Vagina (tissue), 2 donors: ENCODE measurements at places on chromosomes 1 and 21.

DNA sequence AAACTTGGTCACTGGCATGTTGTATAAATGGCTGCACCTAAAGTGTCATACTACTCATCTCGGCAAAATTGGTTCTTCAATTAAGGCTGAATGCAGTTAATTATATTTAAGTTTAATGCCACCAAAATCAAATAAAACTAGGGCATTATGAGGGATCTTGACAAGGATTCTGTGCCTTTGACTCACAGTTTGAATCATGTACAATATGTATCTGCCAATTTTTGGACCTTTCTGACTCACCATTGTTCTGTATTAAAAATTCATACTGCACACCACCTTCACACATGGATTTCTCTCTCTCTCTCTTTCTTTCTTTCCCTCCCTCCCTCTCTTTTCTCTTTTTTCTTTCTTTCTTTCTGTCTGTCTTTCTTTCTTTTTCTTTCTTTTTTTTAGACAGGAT lies 14.1 kb upstream of the STXBP3 start:
- DNase-seq: no peak

DNA sequence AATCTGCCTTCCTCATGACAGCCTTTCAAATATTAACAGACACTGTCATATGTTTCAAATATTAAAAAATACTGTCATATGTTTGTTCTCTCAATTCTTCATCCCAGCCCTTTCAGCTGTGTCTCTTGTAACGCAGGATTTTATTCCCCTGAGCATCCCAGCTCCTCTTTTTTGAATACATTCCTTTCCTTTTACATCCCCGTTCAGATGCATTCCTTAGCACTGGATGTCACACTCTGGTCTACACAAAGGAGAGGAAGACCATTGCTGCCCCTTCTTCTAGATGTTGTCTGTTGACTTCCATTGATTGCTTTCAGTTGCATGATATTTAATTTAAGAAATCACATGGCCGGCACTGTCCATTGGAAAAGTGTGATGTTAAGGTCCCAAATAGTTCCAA lies 117.4 kb upstream of the PAXBP1 start:
- DNase-seq: no peak

DNA sequence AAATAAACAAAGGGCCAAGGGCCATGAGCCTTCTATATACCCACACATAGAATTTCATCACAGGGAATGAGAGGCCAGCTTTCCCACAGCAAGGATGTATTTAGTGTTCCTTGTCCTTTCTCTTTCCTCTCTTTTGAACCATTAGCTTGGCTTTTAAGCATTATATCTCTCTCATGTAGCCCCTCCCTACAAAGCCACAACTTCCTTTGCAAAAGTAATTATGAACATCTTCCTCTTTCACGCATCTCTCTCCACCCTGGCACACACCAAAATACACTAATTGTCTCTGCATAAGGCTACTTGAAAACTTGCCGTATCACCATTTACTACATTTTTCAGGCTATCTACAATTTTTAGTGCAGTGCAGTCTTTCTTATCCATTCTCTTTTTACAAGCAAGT lies 1.9 kb upstream of the AK5 start:
- no peak for DNase-seq

GRCh38 chr1:21700094-21700493 lies 30.9 kb upstream of the RAP1GAP start:
- no peak for DNase-seq

GRCh38 chr1:235942979-235943575 lies 76.4 kb upstream of the LYST start:
- no peak for DNase-seq

DNA sequence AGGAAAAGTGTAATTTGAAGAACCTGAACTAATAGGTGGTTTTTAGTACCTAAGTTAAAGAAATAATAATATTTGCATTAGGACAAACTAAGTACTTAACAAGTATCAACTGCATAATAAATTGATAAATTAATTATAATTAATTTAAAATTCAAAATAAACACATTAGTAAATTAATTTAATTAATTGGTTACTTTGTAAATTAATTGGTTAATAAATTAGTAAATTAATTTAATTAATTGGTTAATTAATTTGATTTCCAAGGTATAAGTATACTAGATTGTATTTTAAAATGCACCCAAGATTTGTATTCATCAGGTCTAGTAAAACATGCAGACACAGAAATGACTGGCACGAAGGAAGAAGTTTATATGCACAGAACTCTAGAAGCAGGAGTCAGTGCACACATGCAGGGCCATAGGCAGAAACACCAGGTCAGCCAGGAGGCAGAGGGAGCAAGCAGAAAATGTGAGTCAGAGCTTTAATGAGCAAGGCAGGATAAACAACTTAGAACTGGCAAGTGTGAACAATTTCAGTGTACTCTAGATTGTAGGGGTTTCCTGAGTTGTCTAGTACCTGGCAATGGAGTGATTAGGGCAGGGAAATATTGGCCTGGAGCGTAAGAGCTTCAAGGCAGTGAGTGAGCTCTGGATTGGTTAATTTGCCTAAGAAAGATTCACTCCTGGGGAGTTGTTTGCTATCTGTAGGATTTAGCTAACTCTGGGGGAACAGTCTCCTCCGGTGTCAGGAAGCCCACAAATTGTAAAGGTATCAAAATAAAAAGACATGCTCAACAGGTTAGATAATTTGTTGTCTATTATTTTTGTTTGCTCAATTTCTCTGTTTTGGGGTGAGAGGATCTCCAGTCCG lies 665.7 kb downstream of the MRPL39 start:
- no peak for DNase-seq

DNA sequence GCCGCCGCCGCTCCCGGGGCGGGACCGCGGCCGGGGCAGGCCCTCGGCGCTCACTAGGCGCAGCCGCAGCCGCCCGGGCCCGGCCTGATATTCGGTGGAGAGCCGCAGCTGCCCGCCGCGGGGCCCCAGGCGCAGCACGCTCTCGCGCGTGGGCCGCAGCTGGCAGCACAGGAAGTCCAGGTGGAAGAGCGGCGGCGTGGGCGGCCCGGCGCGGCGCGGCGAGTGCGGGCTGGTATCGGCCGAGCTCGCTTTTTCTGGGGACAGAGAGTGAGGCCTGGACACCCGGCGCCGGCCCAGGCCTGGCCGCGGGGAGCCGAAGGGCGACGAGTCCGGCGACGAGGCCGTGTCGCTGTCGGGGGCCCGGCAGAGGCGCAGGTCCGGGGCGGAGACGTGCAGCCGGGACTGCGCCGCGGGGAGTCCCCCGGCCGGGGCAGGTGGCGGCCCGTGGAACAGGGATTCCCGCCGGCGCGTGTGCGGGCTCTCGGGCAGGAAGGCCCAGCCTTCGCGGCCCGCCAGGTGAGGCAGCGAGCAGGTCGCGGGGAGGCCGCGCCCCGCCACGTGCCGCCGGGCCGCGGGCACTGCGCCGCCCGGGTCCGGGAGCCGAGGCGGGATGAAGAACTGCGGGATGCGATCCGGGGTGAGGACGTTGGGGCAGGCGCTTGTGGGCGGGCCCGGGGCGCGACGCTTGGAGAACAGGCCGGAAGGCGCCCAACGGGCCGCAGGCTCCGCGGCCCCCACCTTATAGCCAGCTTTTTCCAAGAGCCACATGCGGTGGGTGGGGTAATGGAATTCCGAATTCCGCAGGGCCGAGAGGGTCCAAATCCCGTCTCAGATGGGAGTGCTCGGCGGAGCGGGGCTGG lies 1.2 kb downstream of the C2CD4D start:
- no peak for DNase-seq

- DNase-seq: no peak
These were observed 1.4 kb downstream of the CHI3L1 start for GRCh38 chr1:203185061-203185461.

GRCh38 chr21:45011911-45012661 lies 62.3 kb upstream of the ADARB1 start:
- DNase-seq: no peak

- DNase-seq: no peak
These were observed 61.3 kb downstream of the XKR8 start for GRCh38 chr1:28021064-28021463.

- DNase-seq: no peak
These were observed 5.1 kb downstream of the CLCNKB start for GRCh38 chr1:16048573-16049189.

DNA sequence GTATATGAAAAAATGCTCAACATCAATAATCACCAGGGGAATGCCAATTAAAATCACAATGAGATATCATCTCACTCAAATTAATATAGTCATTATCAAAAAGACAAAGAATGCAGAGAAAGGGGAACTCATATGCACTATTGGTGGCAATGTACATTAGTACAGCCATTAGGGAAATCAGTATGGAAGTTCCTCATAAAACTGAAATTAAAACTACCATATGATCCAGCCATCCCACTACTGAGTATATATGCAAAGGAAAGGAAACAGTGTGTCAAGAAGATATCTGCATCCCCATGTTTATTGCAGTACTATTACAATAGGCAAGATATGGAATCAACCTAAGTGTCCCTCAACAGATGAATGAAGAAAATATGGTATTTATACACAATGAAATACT lies 32.1 kb upstream of the TEKT2 start:
- DNase-seq: no peak

GRCh38 chr1:203513585-203514031 lies 19.7 kb downstream of the OPTC start:
- DNase-seq: no peak

- no peak for DNase-seq
These were observed 711.2 kb downstream of the MRPL39 start for GRCh38 chr21:24895885-24896734.

GRCh38 chr1:89550995-89551394 lies 26.4 kb downstream of the LRRC8B start:
- no peak for DNase-seq

DNA sequence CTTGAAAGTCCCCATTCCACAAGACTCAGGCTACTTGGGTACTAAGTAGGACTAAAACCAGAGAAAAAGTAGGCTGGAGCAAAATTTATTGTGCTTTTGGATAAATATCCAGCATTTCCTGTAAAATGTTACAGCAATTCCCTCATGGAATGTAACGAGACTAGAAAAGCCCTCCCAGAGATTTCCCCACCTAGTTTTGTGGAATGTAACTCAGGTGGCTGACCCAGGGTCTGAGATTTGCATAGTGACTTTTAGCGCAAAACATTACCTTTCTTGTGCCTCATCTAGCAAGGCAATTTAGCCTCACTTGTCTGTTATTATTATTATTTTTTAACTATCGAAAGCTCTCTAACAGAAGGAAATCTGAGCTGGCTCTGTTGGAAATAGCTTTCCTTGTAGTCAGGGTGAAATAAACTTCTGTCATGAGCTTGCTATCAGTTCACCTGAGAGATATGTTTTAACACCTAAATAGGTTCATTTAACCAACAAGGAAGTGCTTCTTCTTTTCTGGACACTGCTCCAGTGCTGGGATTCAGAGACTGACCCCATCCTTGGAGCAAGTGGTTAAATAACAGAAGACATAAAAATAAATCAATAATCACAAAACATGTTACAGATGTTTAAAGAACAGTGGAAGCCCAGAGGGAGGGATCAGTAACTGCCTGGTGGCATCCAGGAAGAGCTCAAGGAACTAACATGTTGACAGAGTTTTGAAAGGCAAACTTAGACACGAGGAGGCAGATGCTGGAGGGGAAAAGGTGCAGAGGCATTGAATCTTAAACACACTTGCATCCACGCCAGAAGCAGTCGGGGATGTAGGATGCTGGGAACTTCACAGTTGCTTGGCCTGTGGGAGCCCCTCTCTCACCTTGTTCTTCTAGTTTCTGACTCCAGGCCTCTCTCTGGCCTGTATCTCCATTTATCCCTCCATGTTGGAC lies 68.3 kb upstream of the RHOU start:
- no peak for DNase-seq

DNA sequence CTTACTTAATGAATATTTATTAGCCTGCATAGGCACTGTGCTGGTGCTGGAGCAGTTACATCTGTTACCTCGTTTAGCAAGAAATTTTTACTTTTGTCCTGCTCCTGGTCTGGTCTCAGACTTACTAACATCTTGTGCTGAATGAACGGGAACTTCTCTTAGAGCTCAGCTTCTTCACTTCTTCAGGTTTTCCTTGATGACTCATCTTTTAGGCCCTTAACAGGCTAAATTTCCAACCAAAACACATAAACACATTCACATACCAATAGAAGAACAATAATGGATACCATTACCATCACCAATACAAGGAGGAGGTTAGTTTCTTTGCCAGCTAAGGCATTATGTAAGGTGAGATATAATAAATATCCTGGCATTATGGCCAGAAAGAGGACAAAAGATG lies 68.9 kb downstream of the IFI44 start:
- no peak for DNase-seq

GRCh38 chr1:22349362-22350043 lies 102.1 kb upstream of the ZBTB40 start:
- DNase-seq: no peak

- no peak for DNase-seq
These were observed 19.1 kb upstream of the KIAA1614 start for GRCh38 chr1:180893614-180894013.

GRCh38 chr1:225944387-225944786 lies 3.4 kb upstream of the LEFTY2 start:
- no peak for DNase-seq

- DNase-seq: no peak
These were observed 442.6 kb upstream of the PRMT6 start for GRCh38 chr1:106613861-106614260.

DNA sequence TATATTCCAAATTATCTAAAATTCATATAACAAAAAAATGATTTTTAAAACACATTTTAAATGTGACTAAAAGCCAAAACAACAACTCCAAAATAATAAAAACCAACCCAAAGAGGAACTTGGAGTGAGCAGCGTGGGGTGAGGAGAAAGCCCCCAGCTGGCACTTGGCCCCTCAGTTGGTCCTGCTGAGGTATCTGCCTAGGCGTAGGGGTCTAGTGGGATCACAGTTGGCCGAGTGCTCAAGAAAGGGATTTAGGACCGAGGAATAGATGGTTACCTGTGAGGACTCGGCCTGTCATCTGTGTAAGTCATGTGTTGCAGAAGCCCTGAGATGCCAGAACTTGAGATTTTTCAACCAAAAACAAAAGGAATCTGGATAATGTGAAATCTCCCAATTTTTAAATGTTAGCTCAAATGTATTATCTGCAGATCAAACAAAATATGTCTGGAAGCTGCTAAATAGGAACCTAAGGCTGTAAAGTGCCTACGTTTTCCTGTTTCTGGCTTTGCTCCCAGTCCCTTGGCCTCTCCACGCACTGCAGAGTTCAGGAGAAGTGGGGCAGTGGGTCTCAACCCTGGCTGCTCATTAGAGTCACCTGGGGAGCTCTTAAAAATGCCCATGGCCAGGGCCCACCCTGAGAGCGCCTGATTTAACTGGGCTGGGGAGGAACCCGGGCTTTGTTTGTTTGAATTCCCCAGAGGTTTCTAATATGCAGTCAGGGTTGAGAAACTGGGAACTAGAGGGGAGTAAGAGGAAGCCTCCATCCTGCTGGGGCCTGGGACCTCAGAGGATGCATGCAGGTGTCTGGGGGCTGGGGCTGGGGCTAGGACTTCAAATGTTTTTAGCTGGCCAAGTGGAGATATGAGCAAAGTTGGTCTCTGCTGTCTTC lies 38.5 kb upstream of the LDLRAP1 start:
- no peak for DNase-seq

GRCh38 chr1:184945029-184945428 lies 29.3 kb downstream of the NIBAN1 start:
- DNase-seq: no peak

DNA sequence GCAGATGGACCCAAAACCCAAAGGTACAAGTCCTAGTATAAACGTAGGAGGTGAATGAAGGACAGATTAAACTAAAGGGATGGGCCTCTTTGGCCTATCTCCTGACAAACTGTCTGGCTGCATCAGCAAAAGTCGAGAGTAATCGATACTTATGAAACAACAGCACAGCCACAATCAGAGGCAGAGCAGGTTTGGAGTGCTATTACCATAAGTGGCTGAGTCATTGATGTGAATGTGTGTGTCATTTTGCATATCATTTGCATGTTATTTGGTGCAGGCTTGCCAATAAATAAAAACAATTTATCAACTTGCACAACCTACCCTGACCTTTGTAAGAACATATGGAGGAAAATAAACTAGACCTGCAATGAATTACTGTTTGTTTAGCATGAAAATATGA lies 283.1 kb downstream of the NUF2 start:
- no peak for DNase-seq
